Adrenal gland (tissue), 19 donors: ENCODE measurements at places on chromosomes 12 and 14. TPM values are rescaled to one million over a fixed set of nuclear protein-coding genes. Genes with fewer than 3 reads are reported as not detected.

APOLD1 gene
- total RNA-seq: 8.1 TPM

AQP2 gene
- total RNA-seq: 1.7 TPM

NTF3 gene
- not detected for total RNA-seq

STON2 gene
- total RNA-seq: 7.5 TPM

RIMKLB gene
- 14.3 TPM for total RNA-seq

RNASE3 gene
- total RNA-seq: not detected

PPP1R36 gene
- total RNA-seq: 0.27 TPM

DBX2 gene
- not detected for total RNA-seq

MUCL1 gene
- total RNA-seq: not detected

RIMBP2 gene
- total RNA-seq: not detected
